Psoas muscle (tissue), 8 donors: ENCODE measurements at places on chromosomes 1 and 21. TPM values are rescaled to one million over a fixed set of nuclear protein-coding genes. Genes with fewer than 3 reads are reported as not detected.
A peak's percentile ranks its signal among the peaks of the same experiment; 100 is the strongest.

DNA sequence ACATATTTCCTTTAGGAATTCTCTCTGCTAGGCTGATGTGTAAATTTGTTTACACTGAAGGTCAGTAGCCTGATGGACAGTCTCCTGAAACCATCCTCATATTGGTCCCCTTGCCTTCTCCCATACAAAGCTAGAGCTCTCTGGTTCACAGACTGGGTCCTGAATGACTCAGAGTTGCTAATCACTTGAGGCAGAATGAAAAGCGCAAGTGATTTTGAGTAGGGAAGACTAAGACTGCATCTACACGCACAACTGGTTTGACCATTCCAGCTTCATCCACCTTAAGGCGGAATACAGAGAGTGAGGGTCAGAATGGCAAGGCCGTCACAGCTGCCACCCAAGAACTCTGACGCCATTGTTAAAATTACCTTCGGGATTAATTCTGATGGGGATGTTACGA, 70.2 kb upstream of the KIF26B start:
- no peak for DNase-seq

DNA sequence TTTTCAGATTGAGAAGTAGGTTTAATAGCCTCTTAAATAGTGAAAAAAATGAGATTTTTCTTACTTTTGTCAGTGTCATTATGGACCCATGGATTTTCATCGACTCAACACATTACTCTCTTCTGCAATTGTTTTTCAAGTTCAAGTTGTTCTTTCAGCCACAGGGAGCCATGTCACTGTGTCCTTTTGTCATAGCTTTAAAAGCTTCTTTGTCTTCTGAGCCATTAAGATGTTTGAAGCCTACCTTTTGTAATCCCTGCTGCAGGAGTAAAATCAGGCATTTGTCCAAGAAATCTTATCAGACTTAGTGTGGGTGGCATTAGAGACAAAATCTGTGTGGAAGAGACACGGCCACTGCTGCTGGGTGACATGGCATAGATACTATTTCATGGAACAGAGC, 92.8 kb upstream of the ZP4 start:
- no peak for DNase-seq

DNA sequence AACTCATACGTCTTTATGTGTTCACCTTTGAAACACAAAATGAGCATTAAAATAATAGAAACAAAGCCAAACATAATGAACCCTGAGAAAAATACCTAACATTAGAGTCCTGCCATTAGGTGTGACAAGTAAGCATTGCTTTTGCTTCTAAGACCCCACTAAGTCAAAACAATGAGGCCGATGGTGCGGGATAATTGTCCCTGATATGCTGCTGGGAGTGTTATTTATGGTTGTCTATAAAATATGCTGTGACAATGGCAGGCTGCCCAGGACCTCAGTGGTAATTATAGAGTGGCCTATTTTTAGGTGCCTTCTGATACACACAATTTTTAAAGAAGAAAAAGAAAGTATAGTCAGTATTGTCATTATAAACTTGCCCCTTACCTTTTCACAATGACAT, 1423.1 kb downstream of the AMY1C start:
- DNase-seq: no peak

The TGFB2 gene
- total RNA-seq: 6.9 TPM

The ZNF695 gene
- total RNA-seq: not detected

DNA sequence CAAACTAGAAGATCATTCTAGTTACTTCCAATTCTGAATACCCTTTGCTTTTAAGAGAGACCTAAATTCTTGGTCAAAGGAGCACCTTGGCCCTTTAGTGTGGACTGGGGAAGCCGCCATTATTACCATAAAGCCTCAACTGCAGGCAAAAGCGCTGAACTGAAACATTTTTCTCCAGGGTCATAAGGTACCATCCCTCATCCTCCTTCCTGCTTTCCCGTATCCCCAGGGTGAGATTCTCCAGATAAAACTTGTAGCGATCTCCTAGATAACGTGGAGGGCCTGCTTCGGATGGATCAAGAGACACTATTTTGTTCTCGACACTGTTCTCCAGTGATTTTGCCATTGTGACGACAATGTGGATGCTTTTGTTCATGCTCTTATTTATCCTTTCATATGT, 9.8 kb downstream of the SLAMF1 start:
- DNase-seq: no peak

- peak; percentile 67 for DNase-seq
Observed at GRCh38 chr1:67645495-67646144, 39.4 kb upstream of the GADD45A start.

- DNase-seq: no peak
Observed at GRCh38 chr1:21506804-21507203, 2.4 kb upstream of the ALPL start.

DNA sequence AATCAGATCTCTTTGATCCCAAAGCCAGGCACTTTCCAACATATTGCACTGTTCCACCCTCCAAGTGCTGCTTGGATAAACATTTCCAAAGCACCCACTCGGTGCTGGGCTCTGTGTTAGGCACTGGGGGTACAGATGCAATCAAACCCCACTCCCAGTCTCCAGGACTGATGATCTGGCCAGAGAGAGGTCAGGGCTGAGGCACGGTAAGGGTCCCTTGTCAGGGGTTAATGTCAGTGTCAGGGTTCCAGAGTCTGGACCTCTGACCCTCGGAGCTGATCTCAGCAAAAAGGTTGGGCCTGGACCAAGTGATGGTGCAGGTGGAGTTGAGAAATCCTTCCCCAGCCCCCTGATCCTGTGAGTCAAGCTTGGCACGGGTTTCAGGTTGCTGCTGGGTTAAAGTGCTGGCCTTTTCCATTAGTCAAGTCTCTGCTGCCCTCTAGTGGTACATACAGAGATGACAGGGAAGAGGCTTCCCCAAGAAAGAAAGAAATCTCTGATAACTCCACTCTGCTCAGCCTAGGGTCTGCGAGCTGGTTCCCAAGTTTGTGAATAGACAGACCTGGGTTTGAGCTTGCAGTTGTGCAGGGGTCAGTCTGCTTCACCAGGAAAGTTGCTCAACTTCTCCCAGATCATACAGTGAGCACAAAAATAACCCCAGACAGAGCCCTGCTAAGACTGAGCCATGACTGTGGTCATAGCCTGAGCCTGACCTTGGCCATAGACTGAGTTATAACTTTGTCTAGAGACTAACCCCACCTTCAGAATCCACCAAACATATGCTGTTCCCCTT, 74.6 kb downstream of the DMRTA2 start:
- DNase-seq: peak; percentile 19

DNA sequence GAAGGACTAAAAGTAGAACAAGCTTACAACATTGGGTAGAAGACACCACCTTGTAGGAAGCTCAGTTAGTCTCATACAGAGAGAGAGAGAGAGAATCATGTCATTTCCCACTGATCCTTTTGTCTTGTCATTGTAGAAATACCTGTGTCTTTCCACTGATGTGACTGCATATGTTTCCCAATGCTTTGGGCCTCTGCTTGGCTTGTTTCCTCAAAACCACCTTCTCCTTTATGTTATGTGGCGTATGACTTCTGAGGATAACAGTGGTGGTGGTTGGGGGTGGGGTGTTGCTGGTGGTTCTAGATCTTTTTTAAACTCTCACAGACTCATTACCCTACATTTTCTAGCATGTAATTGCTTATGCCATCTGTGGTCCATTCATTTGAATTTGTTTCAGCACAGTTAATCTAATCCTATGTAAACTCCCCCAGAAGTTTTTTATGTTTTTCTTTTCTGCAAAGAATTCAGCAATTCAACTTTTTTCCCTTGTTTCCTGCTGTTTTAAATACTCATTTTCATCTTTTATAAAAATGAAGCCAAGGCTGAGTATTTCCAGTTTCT, 9.3 kb downstream of the RGL1 start:
- no peak for DNase-seq

The FOXD3 gene
- 0.90 TPM for total RNA-seq

DNA sequence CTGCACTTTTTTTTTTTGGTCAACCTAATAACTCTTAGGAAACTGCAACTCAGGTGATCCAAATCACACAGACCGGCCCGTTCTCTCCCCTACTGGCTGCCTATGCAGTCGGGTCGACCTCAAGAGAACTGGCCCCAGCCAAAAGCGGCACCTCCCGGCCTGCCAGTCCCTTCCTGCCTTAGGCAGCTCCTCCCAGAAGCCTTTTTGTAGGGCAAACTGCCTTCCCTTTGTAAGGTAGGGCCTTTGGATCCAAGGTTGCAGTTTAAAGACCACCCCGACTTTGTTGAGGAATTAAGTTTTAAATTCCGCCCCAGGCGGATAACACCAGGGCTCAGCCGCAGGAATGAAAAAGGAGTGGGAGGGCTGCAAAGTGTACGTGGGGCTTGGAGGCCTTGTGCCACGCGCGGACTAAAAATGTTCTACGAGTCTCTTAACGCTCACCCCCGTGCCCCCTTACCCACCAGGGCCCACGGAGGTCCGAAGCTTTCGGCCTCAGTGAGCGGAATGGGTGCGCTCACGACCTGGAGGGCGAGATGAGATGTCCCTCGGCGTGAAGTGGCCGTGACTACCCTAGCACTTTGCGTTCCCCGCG, 642 bp upstream of the ST3GAL3 start:
- DNase-seq: no peak

GRCh38 chr1:181327796-181328195, 155.5 kb upstream of the CACNA1E start:
- DNase-seq: no peak

- no peak for DNase-seq
Observed at GRCh38 chr1:30314591-30314990, 408.8 kb downstream of the MATN1 start.

The KRTAP26-1 gene
- not detected for total RNA-seq

- DNase-seq: no peak
Observed at GRCh38 chr21:37746849-37747248, 169.4 kb downstream of the KCNJ6 start.

DNA sequence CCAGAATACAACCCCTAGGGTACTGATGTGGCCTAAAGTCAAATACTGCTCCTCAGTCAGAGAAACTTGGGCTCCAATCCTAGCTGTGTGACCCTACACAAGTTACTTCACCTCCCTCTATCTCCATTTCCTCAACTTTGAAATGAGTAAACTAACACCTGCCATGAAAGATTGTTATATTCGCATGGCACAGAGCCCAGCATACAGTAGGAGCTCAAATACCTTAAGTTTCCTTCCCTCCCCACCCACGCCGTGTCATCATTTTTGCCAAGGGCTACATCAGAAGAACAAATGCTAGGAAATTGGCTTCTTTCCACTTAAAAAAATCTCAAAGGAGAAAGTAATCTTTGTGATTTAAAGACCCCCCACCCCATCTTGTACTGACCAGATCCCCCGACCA, 22.2 kb upstream of the ZNF362 start:
- DNase-seq: no peak

DNA sequence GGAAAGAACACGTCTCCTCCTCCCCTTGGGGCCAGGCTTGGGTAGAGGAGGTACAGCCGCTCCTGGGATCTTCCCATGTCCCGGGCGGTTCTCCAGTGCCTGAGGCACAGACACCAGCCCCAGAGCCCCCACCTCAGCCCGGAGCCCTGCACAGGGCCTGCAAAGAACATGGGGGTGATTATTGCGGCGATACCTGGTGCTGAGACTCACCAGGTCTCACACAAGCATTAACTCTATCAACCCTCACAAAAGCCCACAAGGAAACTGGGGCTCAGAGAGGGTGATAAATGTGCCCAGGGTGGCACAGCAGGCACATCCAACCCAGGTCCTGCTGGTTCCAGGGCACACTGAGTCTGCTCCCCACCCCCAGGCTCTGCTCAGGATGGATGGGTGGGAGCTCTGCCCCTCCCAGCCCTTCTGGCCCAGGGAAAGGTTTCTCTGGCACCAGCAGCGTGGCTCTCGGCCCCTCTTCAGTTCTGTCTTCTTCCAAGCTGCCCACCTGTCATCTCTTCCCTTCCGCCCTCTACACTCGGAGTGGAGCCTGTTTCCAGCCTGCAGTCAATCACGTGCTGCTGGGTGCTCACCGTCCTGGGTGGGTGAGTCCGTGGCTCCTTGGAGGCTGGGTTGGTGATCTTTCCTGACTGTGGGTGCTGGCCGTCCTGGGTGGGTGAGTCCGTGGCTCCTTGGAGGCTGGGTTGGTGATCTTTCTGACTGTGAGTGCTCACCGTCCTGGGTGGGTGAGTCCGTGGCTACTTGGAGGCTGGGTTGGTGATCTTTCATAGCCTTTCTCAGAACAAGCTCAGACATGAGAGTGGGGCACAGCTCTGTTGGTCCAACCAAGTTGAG, 53.6 kb upstream of the AJAP1 start:
- no peak for DNase-seq

DNA sequence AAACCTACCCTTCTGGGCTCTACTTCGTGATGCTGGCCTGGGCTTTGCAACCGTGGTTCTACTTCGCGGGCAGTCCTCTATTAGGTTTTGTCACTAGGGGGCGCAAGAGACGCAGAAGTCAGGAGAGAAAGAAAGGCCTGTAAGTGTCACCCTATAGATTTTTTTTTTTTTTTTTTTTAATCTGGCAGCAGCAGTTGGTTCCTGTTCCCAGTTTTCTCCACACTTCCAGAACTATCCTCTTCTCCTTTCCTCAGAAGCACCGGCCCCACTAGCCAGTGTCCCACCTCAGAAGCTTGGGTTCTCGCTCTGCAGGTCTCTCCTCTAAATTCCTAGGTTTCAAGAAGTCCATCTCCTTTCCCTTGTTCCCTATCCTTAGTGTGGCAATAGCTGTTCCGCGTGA, 9.1 kb upstream of the LCE2D start:
- DNase-seq: no peak

DNA sequence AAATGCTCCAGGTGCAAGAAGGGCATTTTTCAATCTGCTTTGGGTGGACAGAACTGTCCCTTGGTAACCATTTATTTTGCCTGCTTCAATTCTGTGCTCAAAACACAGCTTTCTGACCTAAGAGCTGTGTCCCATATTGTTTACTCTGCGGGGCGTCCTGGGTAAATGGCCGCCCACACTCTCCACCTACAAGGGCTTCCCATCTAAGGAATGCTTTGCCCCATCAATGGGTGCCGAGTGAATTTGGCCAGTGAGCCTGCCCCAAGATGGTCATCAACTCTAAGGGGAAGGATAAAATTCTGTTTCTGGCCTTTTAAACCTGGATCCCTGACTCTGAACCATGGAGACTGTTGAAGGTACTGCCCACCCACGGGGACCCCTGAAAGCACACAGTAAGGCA, 55.5 kb upstream of the FAM89A start:
- DNase-seq: no peak

GRCh38 chr1:32709476-32709875, 6.9 kb upstream of the SYNC start:
- DNase-seq: no peak

The UQCRHL gene
- 2.8 TPM for total RNA-seq
